ENCODE measurements at places on chromosomes 5 and 9.

DNA sequence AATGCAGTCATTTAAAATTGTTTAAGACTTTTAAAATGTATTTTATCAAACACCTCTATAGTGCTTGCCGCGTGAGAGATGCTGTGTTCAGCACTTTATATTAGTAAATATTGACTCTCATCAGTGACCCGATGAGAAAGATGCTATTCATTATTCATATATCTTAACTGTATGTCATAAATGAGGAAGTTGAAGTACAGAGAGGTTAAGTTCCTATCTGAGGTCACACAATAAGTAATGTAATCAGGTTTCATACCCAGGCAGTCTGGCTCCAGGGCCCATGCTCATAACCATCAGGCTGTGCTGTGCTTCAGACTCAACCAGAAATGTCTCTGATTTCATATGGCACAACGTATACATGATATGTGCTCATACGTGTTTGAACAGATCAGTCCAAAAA, 119.0 kb downstream of the SV2C start:
- DNase-seq: no peak

GRCh38 chr9:124284237-124284831, 26.6 kb downstream of the NEK6 start:
- DNase-seq: no peak

- DNase-seq: no peak
Observed at GRCh38 chr5:139282197-139282557, 11.4 kb upstream of the MATR3 start.

- DNase-seq: no peak
Observed at GRCh38 chr5:148635321-148636083, 18.8 kb downstream of the HTR4 start.

GRCh38 chr5:94440015-94440414, 178.4 kb downstream of the KIAA0825 start:
- no peak for DNase-seq

- DNase-seq: no peak
Observed at GRCh38 chr9:84897362-84898094, 228.0 kb downstream of the NTRK2 start.

GRCh38 chr5:6372251-6373080, 5.9 kb downstream of the MED10 start:
- DNase-seq: no peak

- DNase-seq: no peak
Observed at GRCh38 chr9:2727966-2728613, 10.8 kb downstream of the KCNV2 start.

GRCh38 chr9:111407813-111408212, 76.4 kb downstream of the ECPAS start:
- DNase-seq: no peak

- DNase-seq: no peak
Observed at GRCh38 chr9:114491430-114492003, 13.8 kb downstream of the WHRN start.

- DNase-seq: no peak
Observed at GRCh38 chr9:37938121-37938891, 34.4 kb upstream of the SLC25A51 start.

GRCh38 chr5:102795526-102795925, 40.4 kb downstream of the PAM start:
- no peak for DNase-seq

GRCh38 chr9:112870556-112870955, 20.1 kb downstream of the SLC46A2 start:
- DNase-seq: no peak

DNA sequence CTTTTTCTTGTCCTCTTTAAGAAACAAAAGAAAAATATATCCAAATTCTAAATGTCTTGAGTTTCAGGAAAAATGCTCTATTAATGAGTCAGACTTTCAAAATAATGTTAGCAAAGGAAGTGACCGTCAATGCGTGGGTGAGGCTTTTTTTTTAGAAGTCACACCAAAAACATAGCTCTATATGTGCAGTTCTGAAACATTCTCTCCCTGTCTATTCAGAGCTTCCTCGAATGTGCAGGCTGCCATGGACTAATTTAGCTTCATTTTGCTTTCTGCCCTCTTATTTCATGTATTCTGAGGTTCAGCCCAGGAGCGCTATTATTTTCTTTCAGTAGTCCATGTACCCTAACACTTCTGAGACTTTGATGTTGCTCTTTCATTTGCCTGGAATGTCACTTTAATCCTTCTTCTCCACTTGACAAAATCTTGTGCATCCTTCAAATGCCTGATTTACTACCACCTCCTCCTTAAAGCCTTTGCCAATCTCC, 72.5 kb upstream of the RASA1 start:
- DNase-seq: no peak

DNA sequence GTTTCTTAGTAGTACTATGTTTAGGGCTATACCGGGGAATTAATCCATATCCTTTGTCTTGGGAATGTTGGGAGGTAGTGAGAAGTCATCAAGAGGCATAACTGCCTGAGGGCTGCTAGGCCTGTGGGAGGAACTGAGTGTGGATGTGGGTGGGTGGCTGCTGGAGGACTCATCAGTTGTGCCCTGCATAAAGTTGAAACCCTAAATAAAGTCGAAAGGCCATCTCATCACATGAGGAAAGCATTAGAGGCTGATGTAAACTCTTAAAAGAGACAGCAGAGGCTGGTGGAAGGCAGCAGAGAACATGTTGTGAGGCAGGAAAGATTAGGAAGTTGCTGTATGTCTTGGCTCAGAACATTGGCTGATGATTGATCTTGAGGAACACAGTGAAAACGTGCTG, 143.8 kb downstream of the MAST4 start:
- no peak for DNase-seq

GRCh38 chr9:103364753-103365152, 369.6 kb downstream of the CYLC2 start:
- DNase-seq: no peak

- DNase-seq: no peak
Observed at GRCh38 chr5:9865574-9865973, 235.4 kb upstream of the TAS2R1 start.

- DNase-seq: no peak
Observed at GRCh38 chr5:148961261-148962199, 101.3 kb downstream of the SH3TC2 start.

- DNase-seq: no peak
Observed at GRCh38 chr5:74767579-74767913, 497 bp downstream of the NSA2 start.

DNA sequence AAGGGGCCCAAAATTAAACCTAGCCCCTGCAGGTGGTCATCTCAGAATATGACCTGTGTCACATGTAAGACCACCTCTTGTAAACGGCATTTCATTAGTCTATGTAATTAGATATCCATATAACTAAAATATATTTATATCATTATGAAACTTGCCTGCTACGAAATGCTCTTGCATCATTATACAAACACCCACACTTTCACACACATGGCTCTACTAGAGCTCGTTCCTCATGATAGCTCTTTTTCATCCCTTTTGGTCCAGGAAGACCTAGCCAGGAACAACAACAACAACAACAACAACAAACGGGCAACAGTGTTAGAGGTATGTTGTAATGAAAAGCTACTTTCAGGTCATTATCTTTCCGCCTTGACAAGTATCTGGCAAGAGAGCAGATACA, 58.6 kb downstream of the LHFPL2 start:
- no peak for DNase-seq

- DNase-seq: no peak
Observed at GRCh38 chr5:137084016-137084415, 415.1 kb downstream of the SPOCK1 start.

DNA sequence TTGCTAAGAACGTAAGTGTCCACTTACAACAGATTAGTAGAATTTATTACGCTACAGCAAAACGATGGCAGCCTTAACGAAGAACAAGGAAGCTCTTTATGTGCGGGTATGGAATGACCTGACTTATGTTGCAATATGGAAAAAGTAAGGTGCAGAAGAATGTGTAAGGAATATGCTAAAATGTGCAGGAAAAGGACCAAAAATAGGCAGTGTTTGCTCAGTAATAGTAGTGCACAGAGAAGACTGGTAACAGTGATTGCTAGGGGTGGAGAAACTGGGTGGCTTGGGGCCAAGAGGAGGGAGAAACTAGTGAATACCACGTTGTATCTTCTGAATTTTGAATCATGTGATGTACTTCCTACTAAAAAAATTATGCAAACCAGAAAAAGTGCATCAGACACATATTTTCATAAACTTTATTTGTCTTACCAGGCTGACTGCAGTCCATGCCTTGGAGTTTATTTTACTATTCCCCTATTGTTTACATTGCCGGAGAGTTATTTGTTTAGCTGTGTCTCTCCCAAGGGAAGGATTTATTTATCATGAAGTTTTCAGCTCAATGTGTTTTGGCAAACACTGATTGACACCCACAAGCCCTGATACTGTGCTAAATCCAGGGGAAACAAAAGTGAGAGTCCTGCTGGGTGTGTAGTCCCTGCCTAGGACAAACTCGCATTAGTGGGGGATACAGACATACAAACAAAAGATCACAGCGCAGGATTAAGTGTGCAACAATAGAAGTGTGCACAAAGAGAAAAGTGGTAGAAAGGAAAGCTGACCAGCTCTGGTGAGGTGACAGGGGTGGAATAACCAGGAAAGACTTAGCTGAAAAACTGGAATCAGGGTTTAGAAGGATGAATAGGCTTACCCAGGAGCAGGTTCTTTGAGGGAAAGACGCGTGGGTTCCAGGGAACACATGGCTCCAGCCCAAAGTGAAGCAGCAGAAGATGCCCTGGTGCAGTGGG, 34.0 kb upstream of the ZNF484 start:
- DNase-seq: no peak

DNA sequence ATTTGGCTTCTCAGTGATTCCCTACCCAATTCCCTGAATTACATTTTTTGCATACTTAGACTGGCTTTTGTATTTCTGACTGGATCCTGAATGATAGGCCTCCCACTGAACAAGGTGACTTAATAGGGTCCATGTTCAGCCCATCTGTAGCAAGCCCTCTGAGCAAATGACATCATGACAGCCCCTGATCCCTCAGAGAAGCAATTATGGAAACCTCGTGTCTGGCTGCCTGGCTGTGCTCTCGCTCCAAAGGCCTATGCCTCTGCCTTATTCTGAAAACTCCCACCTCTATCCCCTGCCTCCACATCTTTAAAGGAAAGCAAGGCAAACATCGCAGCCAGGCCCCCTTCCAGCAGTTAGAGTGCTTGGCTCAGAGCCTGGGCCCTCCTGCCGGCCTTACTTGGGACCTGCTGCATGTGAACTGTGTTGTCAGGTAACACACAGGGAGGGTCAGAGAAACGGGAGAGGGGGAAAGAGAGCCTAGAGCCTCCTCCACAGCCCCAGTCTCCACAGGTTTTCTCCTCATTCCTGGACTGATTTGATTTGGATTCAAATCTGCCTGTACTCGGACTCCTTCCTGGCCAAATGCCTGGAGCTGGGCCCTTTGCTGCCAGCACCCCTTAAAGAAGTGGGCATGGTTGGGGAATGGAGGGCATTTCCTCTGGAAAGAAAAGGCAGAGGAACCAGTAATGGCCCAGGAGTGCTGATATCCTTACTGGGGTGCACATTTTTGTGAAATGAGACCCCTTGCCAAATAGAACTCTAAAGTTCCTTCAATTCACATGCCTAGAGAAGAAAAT, 3.8 kb downstream of the DCANP1 start:
- DNase-seq: peak; percentile 41

GRCh38 chr9:27712806-27713205, 139.5 kb upstream of the C9orf72 start:
- DNase-seq: no peak

GRCh38 chr5:14237317-14238086, 94.4 kb downstream of the TRIO start:
- DNase-seq: no peak

GRCh38 chr5:43772458-43772763, 169.4 kb downstream of the NNT start:
- no peak for DNase-seq

DNA sequence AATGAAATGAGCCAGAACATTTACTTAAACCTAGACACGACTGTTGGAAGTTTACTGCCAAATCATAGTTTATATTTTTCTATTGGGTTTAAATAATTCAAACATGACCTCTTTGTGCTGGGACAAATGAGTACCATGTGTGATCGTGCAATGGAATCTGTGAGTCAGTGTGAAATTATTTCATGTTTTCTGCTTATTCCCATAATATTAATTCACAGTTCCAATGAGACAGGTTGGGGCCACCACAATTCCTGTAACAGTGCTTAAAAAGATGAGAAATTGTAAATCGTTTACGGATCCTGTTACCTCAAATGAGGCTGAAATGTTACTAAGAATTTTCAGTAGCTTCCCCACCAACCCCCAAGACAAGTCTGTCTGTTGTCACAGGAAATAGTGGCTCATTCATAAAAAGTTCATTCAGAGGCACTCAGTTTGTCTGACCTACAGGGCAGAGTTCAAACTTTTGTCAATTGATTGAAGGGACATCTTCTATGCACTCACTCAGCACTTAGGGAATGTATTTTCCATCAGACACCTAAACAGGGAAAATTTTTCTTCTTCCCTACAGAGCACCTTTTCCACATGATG, 563.9 kb upstream of the ADAMTS16 start:
- DNase-seq: no peak

DNA sequence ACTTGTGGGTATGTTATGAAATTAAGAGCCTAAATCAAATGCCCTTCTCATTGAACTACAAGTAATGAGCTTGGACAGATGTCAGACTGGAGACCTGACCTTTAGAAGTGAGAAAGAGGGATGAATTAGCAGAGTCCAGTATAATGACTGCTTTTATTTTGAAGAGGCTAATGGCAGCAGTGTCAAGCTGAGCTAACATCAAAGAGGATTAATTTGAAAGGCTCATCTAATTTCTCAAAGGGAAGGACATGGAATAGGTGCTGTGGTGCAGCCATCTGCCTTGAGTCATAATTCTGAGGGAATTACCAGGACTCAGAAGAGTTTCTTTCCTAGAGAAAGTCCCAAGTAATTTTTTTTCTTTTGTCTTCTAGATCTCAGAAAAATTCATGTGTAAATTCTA, 57.6 kb downstream of the FAM81B start:
- no peak for DNase-seq

- no peak for DNase-seq
Observed at GRCh38 chr9:5832071-5832537, 813 bp downstream of the ERMP1 start.

- DNase-seq: no peak
Observed at GRCh38 chr5:87010736-87011135, 256.9 kb upstream of the RASA1 start.

- no peak for DNase-seq
Observed at GRCh38 chr9:13427587-13427986, 148.1 kb upstream of the MPDZ start.

GRCh38 chr9:129458663-129459546, 162.0 kb downstream of the C9orf50 start:
- DNase-seq: no peak

- DNase-seq: no peak
Observed at GRCh38 chr5:123855609-123856008, 343.6 kb downstream of the CSNK1G3 start.

DNA sequence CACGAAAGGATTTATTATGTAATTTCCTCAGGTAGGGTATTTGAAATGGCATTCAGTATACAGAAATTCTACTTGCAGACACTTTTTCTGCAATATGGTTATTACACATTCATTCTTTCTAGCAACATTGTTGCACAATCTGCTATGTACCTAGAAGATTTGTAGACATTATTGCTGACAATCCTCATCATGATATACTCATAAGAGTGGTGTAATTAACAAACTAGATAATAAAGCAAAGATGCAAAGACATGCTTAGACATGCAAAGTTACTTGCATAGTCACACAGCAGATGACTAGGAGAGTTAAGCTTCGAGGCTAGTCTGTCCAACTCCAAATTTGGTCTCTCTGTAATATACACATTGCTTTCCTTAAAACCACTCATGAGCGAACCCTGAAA, 317.1 kb downstream of the ASTN2 start:
- DNase-seq: no peak
